ENCODE measurements at places on chromosomes 2 and 18. TPM values are rescaled to one million over a fixed set of nuclear protein-coding genes. Genes with fewer than 3 reads are reported as not detected.

Gene TBR1
- total RNA-seq: 0.10 TPM

Gene ADAM23
- total RNA-seq: 4.5 TPM

Gene EMILIN1
- total RNA-seq: 1.4 TPM

Gene LIMS4
- total RNA-seq: 111 TPM

Gene UGT1A10
- not detected for total RNA-seq

Gene UPP2
- total RNA-seq: not detected
